ENCODE measurements at places on chromosomes 13 and 19.
A peak's percentile ranks its signal among the peaks of the same experiment; 100 is the strongest.

- DNase-seq, result no peak
These were observed 52.8 kb downstream of the AKAP11 start for GRCh38 chr13:42324704-42325103.

GRCh38 chr13:41398494-41399170 lies 58.7 kb upstream of the RGCC start:
- DNase-seq, result no peak

- no peak for DNase-seq
These were observed 303.9 kb downstream of the SLITRK5 start for GRCh38 chr13:87975035-87975434.

- DNase-seq, result no peak
These were observed 16.7 kb downstream of the MYBPC2 start for GRCh38 chr19:50449236-50449899.

DNA sequence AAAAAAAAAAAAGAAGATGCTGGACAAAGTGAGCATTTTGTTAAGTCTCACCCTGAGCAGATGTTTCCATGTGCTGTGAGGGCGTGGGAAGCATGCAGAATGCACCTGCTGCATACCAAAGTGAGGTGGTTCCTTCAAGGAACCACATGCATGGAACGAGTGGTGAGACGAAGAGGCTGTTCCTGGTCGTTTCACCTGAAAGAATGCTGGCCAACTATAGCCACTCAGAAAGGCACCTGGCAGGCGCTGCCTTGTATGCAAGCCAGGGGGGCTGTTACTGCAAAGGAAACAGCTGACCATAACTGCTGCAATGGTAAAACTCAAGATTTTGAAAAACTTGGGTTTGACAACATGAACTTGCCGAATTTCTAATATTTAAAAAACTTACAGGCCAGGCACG lies 14.7 kb downstream of the MIER2 start:
- no peak for DNase-seq

- DNase-seq, result no peak
These were observed 72.4 kb downstream of the STARD13 start for GRCh38 chr13:33213024-33213768.

DNA sequence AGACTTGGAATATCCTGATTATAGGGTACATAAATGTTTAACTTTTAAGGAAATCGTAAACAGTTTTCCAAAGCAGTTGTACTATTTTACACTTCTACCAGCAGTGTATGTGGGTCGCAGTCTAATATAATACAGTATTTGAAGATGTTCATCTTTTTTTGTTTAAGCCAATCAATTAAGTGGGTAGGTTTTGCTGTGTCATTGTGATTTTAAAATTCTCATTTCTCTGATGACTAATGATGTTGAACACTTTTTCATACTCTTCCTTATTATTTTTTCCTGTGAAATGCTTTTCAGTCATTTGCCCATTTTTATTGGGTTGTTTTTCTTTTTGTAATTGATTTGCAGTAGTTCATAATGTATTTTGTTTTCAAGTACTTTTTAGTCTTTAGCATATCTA lies 2689.7 kb downstream of the PCDH9 start:
- DNase-seq, result no peak

DNA sequence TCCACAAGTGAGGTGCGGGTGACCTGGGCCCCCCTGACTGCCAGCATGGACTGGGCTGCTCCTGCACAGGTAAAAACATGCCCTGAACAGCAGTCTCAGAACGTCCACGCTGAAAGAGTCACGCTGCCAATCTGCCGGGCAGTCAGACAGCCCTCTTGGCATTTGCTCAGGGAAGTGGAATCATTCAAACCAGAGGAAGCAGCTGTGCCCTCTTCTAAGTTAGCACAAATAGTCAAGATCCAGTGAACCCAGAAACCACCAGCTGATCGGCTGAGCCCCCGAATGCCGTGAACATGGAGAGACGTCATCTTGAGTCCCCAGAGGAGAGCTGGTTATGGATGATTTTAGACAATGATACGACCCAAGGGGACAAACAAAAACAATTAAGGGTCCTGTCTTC lies 34.4 kb downstream of the KLF2 start:
- DNase-seq, result no peak

DNA sequence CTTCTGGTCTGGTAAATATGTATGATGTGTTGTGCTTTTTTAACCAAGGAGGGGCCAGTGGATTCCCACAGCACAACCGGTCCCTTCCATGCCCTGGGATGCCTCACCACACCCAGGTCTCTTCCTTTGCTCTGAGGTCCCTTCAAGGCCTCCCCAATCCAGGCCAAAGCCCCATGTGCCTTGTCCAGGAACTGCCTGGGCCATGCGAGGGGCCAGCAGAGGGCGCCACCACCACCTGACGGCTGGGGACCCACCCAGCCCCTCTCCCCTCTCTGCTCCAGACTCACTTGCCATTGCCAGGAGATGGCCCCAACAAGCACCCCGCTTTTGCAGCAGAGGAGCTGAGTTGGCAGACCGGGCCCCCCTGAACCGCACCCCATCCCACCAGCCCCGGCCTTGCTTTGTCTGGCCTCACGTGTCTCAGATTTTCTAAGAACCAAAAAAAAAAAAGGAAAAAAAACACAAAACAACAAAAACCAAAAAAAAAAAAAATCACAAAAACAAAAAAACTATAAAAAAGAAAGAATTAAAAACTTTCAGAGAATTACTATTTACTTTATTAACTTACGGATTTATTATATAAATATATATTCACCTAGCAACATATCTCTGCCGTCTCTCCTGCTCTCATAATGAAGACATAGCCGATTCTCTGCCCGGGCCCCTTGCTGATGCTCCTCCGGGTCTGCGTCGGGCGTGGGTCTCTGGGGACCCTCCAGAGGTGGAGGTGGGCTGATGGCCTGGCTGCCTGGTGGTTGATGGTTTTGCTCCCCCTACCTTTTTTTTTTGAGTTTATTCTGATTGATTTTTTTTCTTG lies 14.4 kb downstream of the CAPN12 start:
- peak; percentile 71 for DNase-seq

DNA sequence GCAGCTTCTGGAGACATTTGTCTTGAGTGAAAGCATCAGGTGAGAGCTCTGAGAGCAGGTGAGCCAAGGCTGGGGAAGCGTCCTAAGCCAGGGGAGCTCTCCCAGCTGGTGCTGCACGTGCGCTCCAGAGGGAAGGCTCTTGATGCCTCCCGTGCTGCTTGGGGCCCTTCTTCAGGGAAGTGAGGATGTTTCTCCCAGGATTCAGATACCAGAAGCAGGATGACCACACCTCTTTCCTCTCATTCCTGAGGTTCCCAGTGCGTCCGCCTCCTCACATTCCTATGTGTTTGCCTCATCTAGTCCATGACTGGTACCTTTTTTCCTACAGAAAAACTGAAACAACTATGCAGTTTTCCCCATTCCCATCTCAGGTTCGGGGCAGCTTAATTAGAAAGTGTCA lies 231.0 kb upstream of the IRS2 start:
- DNase-seq, result no peak

- DNase-seq, result no peak
These were observed 36.0 kb downstream of the SPTBN4 start for GRCh38 chr19:40502647-40503319.

- no peak for DNase-seq
These were observed 3.2 kb upstream of the ERVV-2 start for GRCh38 chr19:53041366-53041765.

DNA sequence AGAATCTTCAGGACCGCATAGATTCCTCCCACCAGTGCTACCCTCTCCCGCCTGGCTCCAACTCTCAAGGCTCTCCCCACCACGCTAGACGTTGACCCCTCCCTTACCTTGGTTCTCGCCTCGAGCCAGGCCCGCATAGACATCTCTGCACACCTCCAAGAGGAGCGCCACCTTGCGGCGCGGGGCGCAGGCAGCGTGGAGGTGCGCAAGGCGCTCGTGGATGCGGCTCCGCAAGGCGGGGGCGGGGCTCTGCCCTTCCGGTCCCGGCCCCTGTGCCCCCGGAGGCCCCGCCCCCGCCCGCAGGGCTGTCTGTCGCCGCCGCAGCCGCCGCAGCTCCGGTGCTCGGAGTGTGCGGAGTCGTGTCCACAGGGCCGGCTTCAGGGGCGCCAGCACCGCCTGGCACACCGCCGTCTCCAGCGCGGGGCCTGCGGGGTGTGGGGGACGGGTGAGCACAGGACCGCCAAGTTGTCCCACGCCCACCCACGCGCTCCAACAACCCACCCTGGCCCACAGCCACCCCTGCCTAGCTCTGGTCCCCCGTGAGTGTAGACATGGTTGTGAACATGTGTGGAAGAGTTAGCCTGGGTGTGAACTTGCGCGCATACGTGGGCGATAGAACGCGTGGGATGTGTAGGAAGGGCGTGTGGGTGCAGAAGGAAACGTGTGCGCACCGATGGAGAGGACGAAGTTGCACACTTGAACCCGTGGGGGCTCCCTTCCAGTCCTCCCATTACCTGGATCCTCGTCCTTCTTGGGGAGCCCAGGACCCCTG lies 8.1 kb downstream of the RINL start:
- DNase-seq, result peak; percentile 90

DNA sequence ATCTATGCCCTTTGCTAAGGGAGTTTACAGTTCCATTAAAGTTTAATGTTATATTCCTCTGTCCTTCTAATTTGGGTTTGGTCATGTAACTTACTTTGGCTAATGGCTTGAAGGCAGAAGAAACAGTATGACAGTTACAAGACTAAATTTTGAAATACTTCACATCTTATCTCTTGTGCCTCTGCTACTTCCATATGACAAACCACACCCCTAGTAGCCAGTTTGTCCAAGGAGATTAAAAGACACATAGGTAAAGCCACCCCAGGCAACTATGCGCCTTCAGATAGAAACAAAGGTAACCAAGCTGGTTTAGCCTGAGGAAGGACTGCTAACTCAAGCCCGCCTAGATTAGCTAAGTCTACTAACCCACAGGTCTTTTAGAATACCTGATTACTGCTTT lies 273.4 kb upstream of the MIR17HG start:
- no peak for DNase-seq

- peak; percentile 24 for DNase-seq
These were observed 18.8 kb downstream of the PDCD5 start for GRCh38 chr19:32599736-32600157.

DNA sequence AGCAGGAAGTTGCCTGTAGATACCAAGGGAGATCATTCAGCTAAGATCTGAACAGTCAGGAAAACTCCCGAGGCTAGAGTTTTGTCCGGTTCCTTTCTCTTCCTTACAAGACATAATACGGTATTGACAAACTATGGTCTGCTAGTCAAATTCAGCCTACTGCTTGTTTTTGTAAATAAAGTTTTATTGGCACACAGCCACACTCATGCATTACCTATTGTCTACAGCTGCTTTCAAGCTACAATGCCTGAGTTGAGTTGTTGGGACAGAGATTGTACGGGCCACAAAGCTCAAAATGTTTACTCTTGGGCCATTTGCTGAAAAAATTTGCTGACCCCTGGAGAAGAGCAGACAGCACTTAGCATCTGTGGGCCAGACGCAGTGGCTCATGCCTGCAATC lies 2.5 kb downstream of the SLC1A6 start:
- no peak for DNase-seq

DNA sequence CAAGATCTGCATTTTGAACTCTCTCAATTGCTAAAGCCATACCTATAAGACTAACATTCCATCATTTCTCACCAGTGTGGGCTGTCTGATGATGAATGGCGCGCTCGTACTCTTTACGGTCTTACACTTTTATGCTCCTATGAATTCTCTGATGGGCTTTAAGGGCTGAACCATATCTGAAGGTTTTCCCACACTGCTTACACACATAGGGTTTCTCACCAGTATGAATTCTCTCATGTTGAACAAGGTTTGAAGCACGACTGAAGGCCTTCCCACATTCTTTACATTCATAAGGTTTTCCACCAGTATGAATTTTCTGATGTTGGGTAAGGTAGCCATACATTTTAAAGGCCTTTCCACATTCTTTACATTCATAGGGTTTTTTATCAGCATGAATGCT lies 18.8 kb upstream of the ZNF607 start:
- DNase-seq, result no peak

GRCh38 chr19:55306712-55307111 lies 18.4 kb downstream of the TMEM150B start:
- no peak for DNase-seq

DNA sequence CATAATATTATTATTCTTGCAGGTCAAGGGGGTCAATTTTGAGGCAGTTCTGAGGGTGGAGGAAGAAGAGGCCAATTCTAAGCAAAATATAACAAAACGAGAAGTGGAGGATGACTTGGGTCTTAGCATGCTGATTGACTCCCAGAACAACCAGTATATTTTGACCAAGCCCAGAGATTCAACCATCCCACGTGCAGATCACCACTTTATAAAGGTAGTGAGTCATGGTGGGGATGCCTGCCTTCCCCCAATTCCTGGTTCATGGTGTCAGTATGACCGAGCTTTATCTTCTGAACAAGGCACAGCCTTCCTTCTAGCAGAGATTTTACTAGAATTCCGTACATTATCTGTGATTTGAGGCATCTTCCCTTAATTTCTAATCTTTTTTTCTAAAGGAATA lies 9.4 kb upstream of the DCUN1D2 start:
- DNase-seq, result no peak

DNA sequence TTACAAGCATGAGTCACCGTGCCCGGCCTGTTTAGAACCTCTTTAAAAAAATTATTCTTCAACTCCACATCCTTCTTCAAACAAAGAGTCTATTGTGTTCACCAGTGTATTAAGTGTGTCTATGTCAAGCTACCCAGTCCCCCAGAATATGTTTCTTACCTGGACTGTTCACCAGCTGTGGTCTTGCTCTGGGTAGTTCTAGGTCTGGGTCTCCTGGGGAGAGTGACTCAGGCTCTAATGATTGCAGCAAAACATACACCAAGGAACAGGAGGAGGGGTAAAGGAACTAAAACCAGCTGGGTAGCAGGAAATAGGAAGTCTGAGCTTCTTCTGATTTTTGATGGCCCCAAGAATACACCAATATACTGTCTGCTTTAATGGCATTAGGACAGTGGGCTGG lies at the start of gene FPR1:
Gene FPR1, minus strand, starts transcription at position 224 of the 400 bp plus-strand sequence. CDS start 4,884 bp downstream, outside the sequence.
- no peak for DNase-seq

DNA sequence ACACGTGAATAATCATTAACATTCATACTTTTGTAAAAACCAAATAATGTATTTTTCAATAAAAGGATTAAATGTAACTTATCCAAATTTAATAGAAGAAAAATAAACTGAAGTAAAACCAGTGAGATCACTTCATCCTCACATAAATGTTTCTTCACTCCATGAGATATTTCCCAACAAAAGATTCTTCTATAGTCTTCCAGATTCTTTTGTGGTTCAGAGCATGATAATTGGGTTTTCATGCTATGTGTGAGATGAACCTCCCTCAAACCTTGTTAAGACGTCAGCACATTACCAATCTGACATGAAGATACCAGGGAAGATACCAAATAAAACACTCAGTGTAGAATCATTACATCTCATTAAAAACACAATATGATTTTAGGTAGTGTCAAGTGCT lies 62.9 kb upstream of the OXGR1 start:
- no peak for DNase-seq

- DNase-seq, result no peak
These were observed 27.2 kb downstream of the RANBP3 start for GRCh38 chr19:5950741-5951140.

DNA sequence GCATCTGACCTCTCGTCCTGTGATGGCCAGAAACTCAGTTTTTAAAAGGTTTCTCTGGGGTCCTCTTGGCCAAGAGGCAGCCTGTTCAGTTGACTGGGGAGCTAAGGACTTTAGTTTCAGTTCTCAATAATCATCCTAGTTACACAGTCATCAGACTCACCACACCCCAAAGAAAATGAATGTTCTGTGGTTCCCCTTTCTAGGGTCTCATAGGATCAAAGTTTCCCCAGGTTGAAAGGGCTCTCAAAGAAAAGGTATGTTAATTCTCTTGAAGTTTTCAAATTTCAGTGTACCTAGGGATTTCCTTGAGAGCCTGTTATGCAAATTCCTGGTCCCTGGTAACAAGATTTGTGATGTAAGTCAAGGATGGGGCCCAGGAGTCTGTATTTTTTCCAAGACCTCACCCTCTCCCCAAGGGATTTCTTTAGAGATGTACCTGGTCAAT lies 94.9 kb downstream of the FAM216B start:
- DNase-seq, result no peak

Measured in activated CD8-positive, alpha-beta memory T cell treated with anti-CD3 and anti-CD28 coated beads for 1 hour (primary cell).